ENCODE measurements at places on chromosomes 2 and 18. TPM values are rescaled to one million over a fixed set of nuclear protein-coding genes. Genes with fewer than 3 reads are reported as not detected.

MYO5B gene
- total RNA-seq, result 4.5 TPM

GPR35 gene
- 3.9 TPM for total RNA-seq

PDE1A gene
- total RNA-seq, result 23.2 TPM

MOCOS gene
- 1.7 TPM for total RNA-seq

SLC5A7 gene
- total RNA-seq, result not detected

CTAGE1 gene
- not detected for total RNA-seq

SCN2A gene
- total RNA-seq, result 0.81 TPM

KLHL14 gene
- total RNA-seq, result 0.09 TPM

GPR45 gene
- not detected for total RNA-seq

CCDC141 gene
- 28.3 TPM for total RNA-seq

IRS1 gene
- 16.6 TPM for total RNA-seq

CSRNP3 gene
- total RNA-seq, result 5.4 TPM

KCNG2 gene
- total RNA-seq, result 0.23 TPM

REG3A gene
- 8.3 TPM for total RNA-seq

SCN3A gene
- total RNA-seq, result 2.4 TPM

RAPH1 gene
- 74.2 TPM for total RNA-seq

RNU2-63P gene
- 3.3 TPM for total RNA-seq

ANKRD36 gene
- 37.2 TPM for total RNA-seq

MC4R gene
- not detected for total RNA-seq

C2orf80 gene
- not detected for total RNA-seq

TUBA4B gene
- not detected for total RNA-seq

CNTNAP5 gene
- total RNA-seq, result not detected

CDKL4 gene
- total RNA-seq, result 1.3 TPM

LOXL3 gene
- 27.1 TPM for total RNA-seq

ACOXL gene
- not detected for total RNA-seq

CNDP1 gene
- total RNA-seq, result 0.49 TPM

IL1F10 gene
- not detected for total RNA-seq

PSMG2 gene
- total RNA-seq, result 62.0 TPM

MYOM1 gene
- 63.8 TPM for total RNA-seq
